ENCODE measurements at places on chromosomes 5 and 9. TPM values are rescaled to one million over a fixed set of nuclear protein-coding genes. Genes with fewer than 3 reads are reported as not detected.

LCN15 gene
- total RNA-seq: 0.05 TPM

PCDHGA8 gene
- total RNA-seq: 1.4 TPM

KCTD16 gene
- total RNA-seq: 0.05 TPM

RNF130 gene
- 61.6 TPM for total RNA-seq

ESM1 gene
- 70.8 TPM for total RNA-seq

FLT4 gene
- 471 TPM for total RNA-seq

SOWAHA gene
- total RNA-seq: not detected

STARD4 gene
- 71.1 TPM for total RNA-seq

TSSK1B gene
- total RNA-seq: not detected

CD14 gene
- total RNA-seq: 3.2 TPM

GABRA6 gene
- not detected for total RNA-seq

ARHGEF37 gene
- total RNA-seq: 16.0 TPM

TMEM252 gene
- total RNA-seq: not detected

NR5A1 gene
- not detected for total RNA-seq

SOX30 gene
- total RNA-seq: 0.09 TPM

FOXD4L3 gene
- not detected for total RNA-seq

SLC25A48 gene
- not detected for total RNA-seq

SAXO1 gene
- total RNA-seq: not detected

SOHLH1 gene
- 0.05 TPM for total RNA-seq

EQTN gene
- not detected for total RNA-seq

ALAD gene
- total RNA-seq: 22.4 TPM

NAIP gene
- 3.2 TPM for total RNA-seq

DDX4 gene
- total RNA-seq: not detected

LEAP2 gene
- 0.17 TPM for total RNA-seq

SPINK4 gene
- not detected for total RNA-seq

Measured in dermis blood vessel endothelial cell (primary cell).